ENCODE measurements at places on chromosomes 7 and 10.

- DNase-seq, result no peak
These were observed 1.0 kb downstream of the GPR146 start for GRCh38 chr7:1045069-1046063.

- no peak for DNase-seq
These were observed 67.0 kb downstream of the IMMP2L start for GRCh38 chr7:111495173-111495810.

GRCh38 chr10:127855976-127856375 lies 36.8 kb downstream of the CLRN3 start:
- no peak for DNase-seq

DNA sequence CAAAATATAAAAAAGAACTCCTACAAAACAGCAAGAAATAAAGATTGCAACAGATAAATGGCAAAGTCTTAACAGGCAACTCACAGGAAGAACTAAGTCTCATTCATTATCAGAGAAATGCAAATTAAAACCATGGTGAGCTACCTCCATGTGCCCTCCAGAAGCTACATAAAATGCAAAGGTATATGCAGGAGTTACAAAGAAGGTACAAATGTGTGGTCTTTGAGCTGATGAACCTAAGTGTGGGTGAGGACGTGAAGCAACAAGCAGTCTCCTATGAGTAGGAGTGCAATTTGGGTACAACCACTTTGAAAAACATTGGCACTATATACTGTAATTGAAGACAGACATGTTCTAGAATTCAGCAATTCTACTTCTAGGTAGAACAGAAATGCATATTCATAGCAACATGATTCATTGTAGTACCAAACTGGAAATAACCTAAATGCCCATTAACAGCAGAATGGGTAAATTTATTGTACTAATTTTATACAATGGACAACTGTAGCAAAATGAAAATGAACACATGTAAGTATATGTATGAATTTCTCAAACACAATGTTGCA lies 61.6 kb upstream of the KCNMA1 start:
- no peak for DNase-seq

DNA sequence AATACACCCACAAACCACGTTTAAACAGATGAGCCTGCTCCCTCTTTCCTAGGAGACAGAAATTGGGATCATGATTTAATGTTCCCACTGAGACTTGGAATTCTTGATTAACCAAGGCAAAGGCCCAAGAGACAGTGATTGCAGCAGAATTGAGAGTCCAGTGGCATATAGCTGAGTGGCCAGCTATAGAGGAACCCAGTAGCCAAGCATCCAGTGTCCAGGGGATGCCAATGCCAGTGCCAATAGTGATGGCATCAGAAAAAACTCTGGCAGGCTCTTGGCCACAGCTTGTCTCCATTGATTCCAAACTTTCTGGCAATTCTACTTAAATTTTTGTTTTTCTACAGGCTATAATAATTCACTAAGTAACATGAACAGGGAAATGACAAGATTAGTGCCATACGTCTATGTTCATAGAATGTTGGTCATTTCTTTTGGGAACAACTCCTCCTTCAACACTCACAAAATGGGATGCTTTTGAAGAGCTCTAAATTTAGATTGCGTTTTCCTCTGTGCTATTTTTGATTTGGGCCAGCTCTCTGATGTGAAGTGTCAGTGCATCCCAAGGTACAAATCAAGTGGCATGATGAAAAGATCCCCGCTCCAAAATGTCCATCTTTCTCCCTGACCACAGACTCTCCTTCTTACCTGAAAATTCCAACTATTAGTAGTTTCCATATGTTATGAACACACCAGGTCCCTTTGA lies 83.1 kb upstream of the A1CF start:
- no peak for DNase-seq

GRCh38 chr10:59868696-59869593 lies 37.4 kb downstream of the CCDC6 start:
- no peak for DNase-seq

DNA sequence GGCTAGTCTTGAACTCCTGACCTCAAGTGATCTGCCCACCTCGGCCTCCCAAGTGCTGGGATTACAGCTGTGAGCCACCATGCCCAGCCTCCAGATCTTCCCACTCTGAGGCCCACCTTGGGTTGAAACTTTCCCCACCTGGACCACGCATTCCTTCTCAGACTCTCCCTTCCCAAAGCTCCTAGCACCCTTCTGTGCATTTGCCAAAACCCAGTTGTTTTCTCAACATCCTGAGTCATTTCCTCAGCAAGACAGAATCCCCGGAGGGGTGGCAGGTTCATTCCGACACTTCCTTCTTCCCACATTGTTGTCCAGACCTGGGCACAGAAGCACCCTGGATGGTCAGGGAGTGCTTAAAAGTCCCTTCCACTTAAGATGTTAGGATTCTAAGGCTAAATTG lies 28.9 kb downstream of the BAG3 start:
- DNase-seq, result no peak

DNA sequence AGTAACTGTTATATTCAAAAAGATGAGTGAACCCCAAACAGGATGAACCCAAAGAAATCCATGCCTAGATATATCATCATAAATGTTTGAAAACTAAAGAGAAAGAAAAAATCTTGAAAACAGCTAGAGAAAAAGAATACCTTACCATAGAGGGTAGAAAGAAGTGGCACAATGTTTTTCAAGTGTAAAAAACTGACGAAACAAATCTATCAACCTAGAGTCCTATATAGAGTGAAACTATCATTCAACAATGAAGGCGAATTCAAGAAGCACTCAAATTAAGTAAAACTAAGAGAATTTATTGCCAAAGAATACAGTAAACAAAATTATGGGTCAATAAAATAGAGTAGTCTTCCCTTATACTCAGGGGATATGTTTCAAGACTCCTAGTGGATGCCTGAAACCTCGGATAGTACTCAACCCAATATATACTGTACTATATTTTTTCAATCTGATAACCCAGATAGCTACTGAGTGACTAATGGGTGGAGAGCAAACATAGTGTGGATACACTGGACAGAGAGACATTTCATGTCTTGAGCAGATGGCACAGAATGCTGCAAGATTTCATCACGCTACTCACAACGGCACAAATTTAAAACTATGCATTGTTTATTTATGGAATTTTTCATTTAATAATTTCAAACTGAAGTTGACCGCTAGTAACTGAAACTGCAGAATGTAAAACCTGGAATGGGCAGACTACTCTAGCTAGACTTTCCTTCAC lies 52.6 kb upstream of the TMEM106B start:
- no peak for DNase-seq

GRCh38 chr7:112873831-112874553 lies 83.8 kb upstream of the TMEM168 start:
- no peak for DNase-seq

- DNase-seq, result no peak
These were observed 434.3 kb upstream of the SEMA3D start for GRCh38 chr7:85620936-85621685.

DNA sequence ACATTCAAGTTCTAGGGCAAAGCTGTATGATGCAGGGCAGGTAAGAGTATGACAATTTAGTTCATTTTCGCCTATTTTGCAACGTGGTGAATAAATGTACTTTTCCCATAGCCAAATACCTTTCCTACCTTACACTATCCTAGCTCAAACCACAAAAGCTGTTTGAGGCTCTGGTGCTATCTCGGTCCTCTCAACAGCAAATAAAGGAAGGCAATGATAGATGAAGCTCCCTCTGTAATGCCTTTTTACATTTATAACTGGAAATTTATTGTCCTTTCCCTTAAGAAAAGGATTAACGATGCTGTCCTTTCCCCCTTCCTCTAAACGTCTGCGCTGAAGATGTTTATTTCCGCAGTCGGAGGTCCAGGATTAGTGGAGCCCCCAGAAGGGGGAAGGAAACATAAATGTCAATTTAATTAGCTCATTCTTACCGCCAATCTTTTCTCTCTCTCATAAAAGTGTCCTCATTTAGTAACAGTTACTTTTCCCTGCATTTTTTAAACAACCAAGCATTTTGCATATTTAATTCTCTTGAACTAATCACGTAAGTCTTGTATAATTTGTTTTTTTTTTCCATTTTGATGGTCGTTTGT lies 114.6 kb downstream of the PIP4K2A start:
- DNase-seq, result no peak

GRCh38 chr10:3143791-3144434 lies 28.7 kb downstream of the PITRM1 start:
- DNase-seq, result no peak

GRCh38 chr7:44978511-44979366 lies at the start of gene MYO1G:
TSS of gene MYO1G (minus strand) at chr7:44979015. CDS start at chr7:44978961, 54 bp downstream.
- DNase-seq, result no peak

DNA sequence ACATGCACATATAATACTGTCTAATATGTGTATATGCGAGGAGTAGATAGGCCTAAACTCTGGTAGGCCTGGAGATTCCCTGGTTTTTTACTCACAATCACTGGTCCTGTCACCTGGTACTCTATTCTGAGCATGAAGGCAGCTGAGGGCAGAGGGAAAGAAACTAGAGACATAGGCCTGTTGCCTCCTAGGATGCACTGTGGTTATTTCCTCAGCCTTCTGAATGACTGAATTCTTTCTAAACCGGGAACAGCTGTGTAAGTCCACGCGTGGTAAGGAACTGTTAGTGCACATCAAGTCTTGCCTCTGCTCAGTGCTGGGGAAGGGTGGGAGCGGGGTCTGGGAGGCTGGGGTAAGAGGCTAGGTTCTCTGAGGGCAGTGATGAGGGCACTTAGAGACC lies 7.7 kb downstream of the KAZALD1 start:
- DNase-seq, result no peak

GRCh38 chr10:35517431-35518181 lies 87.5 kb upstream of the GJD4 start:
- peak; percentile 42 for DNase-seq

- no peak for DNase-seq
These were observed 555.0 kb downstream of the TNS3 start for GRCh38 chr7:47026780-47027361.

- DNase-seq, result no peak
These were observed 8.0 kb upstream of the SPOCK2 start for GRCh38 chr10:72096115-72097000.

- DNase-seq, result no peak
These were observed 32.6 kb upstream of the UNCX start for GRCh38 chr7:1200045-1200444.

DNA sequence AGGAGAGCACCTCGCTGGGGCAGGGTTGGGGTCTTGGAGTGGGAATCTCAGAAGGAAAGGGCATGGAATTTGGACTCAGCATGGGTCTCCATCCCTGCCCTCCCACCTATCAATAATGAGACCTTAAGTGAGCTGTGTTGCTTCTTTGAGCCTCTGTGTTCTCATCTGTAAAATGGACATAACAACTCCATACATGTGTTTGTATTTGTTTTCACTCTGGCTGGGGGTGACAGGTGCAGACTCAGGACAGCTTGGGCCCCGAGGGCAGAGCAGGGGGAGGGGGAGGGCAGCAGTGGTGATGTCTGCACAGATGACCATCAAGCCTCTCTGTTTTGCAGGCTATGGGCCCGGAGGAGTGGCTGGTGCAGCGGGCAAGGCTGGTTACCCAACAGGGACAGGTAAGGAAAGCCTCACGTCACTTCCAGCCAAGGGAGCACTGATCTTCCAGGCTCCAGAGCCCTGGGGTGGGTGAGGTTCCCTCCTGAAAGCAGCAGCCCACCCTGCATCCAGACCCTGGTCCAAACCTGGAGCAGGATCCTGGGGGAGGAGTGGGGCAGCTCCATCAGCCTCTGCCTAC lies 19.9 kb downstream of the ELN start:
- no peak for DNase-seq

DNA sequence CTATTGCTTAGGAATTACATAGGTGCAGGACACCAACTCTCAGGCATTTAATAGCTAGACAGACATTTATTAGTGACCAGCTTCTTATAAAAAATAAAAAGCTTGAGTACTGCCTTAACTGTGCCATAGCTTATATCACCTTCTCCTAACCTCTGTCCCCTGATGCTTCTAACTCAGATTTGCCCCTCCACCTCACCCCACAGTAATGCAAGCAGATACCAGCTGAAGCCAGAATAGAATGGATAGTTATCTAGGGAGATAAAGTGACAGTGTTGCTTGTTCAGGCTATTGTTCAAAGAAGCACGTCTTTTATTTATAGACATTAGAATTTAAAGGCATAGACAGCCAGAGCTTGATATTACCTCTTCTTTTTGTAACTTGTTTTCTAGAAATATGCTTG lies 99.6 kb upstream of the GLCCI1 start:
- DNase-seq, result no peak

GRCh38 chr10:117360994-117361667 lies 14.1 kb downstream of the PDZD8 start:
- DNase-seq, result no peak

GRCh38 chr7:33422825-33423645 lies 293.7 kb downstream of the BBS9 start:
- no peak for DNase-seq

GRCh38 chr10:74824184-74824899 lies 2.1 kb upstream of the KAT6B start:
- no peak for DNase-seq

GRCh38 chr10:79129361-79129997 lies 60.7 kb downstream of the ZMIZ1 start:
- DNase-seq, result no peak

DNA sequence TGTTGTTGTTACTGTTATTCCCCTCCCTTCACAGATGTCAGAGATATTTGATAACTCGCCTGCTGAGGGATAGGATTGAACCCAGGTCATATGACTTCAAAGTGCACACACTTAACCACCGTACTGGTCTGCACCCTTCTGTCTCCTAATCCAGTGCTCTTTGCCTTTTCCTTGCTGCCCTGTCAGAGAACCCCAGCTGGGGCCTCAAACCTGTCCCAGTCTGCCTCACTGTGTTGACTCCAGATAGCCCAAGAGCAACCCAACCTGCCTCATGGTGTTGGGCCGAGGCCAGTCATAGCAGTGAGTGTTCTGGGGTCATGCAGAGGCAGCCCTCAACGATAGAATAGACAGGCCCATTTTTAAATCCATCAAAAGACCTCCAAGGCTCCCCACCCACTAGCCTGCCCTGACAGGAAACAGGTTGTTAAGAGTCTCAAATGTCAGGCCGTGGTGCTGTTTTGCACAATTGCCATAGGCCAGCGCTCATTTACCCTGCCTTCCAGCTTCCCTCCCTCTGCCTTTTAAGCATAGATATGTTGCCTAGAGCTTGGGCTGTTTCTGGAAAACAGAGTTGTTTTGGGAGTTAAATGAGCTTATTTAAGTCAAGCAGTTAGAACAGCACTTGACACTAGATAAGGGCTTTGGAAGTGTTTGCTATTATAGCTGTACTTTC lies 37.0 kb upstream of the PDCD4 start:
- DNase-seq, result no peak

GRCh38 chr7:112566442-112567324 lies 85.9 kb downstream of the LSMEM1 start:
- DNase-seq, result no peak

GRCh38 chr10:42987121-42987541 lies 89.7 kb upstream of the RET start:
- DNase-seq, result no peak

GRCh38 chr7:149456506-149457421 lies 4.1 kb downstream of the ZNF777 start:
- no peak for DNase-seq

GRCh38 chr7:47458057-47458456 lies 123.9 kb downstream of the TNS3 start:
- DNase-seq, result no peak

GRCh38 chr7:87999261-87999660 lies 65.2 kb downstream of the ADAM22 start:
- no peak for DNase-seq

GRCh38 chr10:95133016-95133752 lies 60.9 kb upstream of the ACSM6 start:
- DNase-seq, result peak; percentile 21

- no peak for DNase-seq
These were observed 34.8 kb upstream of the SH2D4B start for GRCh38 chr10:80502621-80503583.

GRCh38 chr10:93746844-93747284 lies 10.9 kb upstream of the LGI1 start:
- DNase-seq, result no peak

Data from head of caudate nucleus (tissue), 42 donors.